ENCODE measurements at places on chromosomes 2 and 18.

- no peak for ATAC-seq
- H3K36me3 ChIP-seq = no peaks in the 10 kb centered on the region
- no peaks in the 10 kb centered on the region for H3K4me1 ChIP-seq
- no peak overlapping the region for H3K27ac ChIP-seq
Measured at GRCh38 chr2:5235701-5236100, 456.5 kb upstream of the SOX11 start.

DNA sequence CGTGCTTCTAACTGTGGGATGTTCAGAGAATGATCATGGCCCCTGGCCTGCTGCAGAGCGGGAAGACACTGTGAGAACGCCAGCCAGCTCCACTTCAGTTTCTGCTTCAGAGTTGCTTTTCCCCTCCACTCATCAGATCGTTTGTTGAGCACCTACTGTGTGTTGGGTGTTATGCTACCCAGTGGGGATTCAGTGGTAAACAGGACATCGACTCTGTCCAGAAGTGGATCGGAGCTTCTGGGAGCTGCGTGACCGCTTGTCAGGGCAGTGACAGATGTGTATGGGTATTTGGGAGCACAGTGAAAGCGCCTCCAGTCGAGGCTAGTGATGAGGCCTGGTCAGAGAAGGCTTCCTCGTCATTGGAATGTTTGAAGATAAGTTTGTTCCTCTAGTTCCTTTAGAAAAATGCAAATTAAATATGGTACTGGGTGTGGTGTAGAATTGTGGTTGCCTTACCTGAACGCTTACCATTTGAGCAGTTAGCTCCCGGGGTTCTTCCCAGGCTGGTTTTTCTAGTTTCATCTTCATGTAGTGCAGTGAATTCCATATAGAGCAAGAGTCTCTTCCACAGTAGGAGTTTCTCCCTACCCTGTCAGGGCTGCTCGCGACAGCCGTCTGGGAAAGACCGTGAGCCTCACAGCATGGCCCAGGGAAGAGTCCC is 2.8 kb downstream of the RAB12 start:
- peaks cover 17% of the 10 kb centered on the region for H3K36me3 ChIP-seq
- H3K4me3 ChIP-seq = peak overlapping the region; percentile 12
- no peaks in the 10 kb centered on the region for H3K27me3 ChIP-seq
- no peak overlapping the region for H3K27ac ChIP-seq

GRCh38 chr2:38146907-38147307 is 71.0 kb upstream of the CYP1B1 start:
- H3K4me3 ChIP-seq = no peak overlapping the region
- H3K27me3 ChIP-seq = peaks cover 6% of the 10 kb centered on the region
- peaks cover 7% of the 10 kb centered on the region for H3K4me1 ChIP-seq
- peaks cover 9% of the 10 kb centered on the region for H3K36me3 ChIP-seq
- peak; percentile 91 for ATAC-seq
- no peak overlapping the region for H3K27ac ChIP-seq

GRCh38 chr2:63741884-63742579 is 99.7 kb upstream of the UGP2 start:
- H3K27ac ChIP-seq = no peak overlapping the region
- no peaks in the 10 kb centered on the region for H3K36me3 ChIP-seq
- ATAC-seq = no peak
- H3K4me3 ChIP-seq = no peak overlapping the region
- no peaks in the 10 kb centered on the region for H3K4me1 ChIP-seq

DNA sequence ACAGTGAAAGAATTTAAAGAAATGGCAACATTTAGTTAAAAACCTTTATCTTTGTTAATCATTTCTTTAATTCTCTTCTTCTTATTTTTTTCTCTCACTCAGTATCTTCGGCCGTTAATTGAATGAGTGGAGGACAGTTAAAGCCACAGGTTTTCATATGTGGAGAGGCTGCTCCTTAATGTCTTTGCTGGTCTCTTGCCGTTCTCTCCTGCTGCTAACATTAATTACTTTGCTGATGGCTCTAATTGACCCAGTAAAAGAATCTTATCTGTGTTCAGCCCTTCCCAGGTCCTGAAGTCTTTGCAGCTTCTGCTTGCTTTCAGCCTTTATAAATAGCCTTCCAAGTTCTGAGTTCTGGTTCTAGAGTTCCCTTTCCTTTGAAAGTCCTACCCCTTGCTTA is 77.1 kb downstream of the ADAM23 start:
- H3K4me1 ChIP-seq = no peaks in the 10 kb centered on the region
- no peak for ATAC-seq
- no peaks in the 10 kb centered on the region for H3K27me3 ChIP-seq
- no peak overlapping the region for H3K27ac ChIP-seq
- H3K36me3 ChIP-seq = no peaks in the 10 kb centered on the region
- no peak overlapping the region for H3K4me3 ChIP-seq

GRCh38 chr18:41071826-41072225 is 883.2 kb upstream of the PIK3C3 start:
- H3K36me3 ChIP-seq = no peaks in the 10 kb centered on the region
- ATAC-seq = no peak

- H3K36me3 ChIP-seq = peaks cover 36% of the 10 kb centered on the region
- peaks cover 58% of the 10 kb centered on the region for H3K4me1 ChIP-seq
- peak overlapping the region; percentile 99 for H3K4me3 ChIP-seq
- ATAC-seq = peak; percentile 65
- H3K27ac ChIP-seq = peak overlapping the region; percentile 100
- H3K27me3 ChIP-seq = no peaks in the 10 kb centered on the region
Measured at GRCh38 chr18:9135912-9136314, 668 bp upstream of the ANKRD12 start.

DNA sequence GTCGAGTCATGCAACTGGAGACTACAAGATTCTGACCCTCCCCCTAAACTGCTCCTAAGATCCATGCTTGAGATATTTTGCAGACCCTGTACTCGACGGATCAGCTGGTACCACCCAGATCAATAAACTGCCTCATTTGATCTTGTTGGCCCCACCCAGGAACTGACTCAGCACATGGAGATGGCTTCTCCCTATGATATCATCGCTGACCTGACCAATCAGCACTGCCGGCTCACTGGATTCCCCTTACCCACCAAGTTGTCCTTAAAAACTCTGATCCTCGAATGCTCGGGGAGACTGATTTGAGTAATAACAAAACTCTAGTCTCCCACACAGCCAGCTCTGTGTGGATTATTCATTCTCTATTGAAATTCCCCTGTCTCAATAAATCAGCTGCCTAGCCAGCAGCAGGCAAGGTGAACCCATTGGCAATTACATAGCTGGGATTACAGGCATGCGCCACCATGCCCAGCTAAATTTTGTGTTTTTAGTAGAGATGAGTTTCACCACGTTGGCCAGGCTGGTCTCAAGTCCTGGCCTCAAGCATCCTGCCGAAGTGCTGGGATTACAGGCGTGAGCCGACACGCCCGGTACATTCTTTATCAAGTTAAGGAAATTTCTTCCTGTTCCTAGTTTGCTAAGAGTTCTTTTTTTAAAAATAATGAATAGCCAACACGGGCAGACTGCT is 43.6 kb downstream of the VPS54 start:
- no peak for ATAC-seq
- no peak overlapping the region for H3K4me3 ChIP-seq
- peaks cover 42% of the 10 kb centered on the region for H3K36me3 ChIP-seq
- no peaks in the 10 kb centered on the region for H3K27me3 ChIP-seq
- H3K27ac ChIP-seq = no peak overlapping the region

DNA sequence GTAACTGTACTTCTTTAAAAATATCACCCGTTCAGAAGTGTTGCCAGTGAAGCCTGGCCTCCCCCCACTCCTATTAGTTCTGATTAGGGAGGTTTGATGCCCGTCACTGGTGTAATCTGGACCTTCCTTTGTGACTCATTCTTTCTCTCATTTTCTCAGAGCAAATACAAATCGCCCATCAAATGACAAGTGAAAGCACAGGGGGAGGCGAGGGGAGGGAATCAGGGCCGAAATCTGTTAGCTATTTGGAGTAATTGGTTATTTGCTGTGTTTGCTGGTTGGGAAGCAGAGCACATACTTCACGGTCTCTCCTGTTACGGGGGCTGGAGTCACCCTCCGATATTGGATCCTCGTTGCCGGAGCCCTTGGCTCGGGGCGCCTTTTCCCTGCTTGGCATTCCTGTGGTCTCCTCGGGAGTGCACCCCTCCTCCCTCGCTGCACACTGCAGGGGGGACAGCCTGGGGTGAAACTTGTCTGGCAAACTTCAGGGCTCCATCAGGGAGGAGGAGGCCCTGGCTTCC is 178.1 kb downstream of the DYSF start:
- peaks cover 25% of the 10 kb centered on the region for H3K27me3 ChIP-seq
- H3K4me1 ChIP-seq = no peaks in the 10 kb centered on the region
- no peak overlapping the region for H3K27ac ChIP-seq
- H3K4me3 ChIP-seq = no peak overlapping the region
- no peak for ATAC-seq

DNA sequence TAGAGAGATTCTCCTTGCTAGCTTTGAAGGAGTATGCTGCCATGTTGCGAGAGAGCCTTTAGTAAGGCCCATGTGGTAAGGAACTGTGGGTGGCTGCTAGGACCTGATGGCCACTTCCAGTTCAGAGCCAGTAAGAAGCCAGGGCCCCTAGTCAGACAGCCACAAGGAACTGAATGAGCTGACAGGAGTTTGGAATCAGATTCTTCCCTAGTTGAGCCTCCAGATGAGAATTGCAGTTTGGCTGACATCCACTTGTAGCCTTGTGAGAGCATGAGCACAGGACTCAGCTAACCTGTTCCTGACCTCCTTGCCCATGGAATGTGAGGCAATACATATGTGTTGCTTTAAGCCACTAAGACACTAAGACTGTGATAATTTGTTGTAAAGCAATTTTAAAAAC is 1.2 kb upstream of the WDR7 start:
- no peak for ATAC-seq
- no peak overlapping the region for H3K4me3 ChIP-seq
- no peaks in the 10 kb centered on the region for H3K27me3 ChIP-seq
- H3K27ac ChIP-seq = no peak overlapping the region
- H3K36me3 ChIP-seq = peaks cover 6% of the 10 kb centered on the region

GRCh38 chr2:41622301-41622700 is 425.5 kb upstream of the PKDCC start:
- no peaks in the 10 kb centered on the region for H3K4me1 ChIP-seq
- no peak overlapping the region for H3K4me3 ChIP-seq
- no peaks in the 10 kb centered on the region for H3K36me3 ChIP-seq
- H3K27me3 ChIP-seq = peaks cover 9% of the 10 kb centered on the region
- ATAC-seq = no peak

DNA sequence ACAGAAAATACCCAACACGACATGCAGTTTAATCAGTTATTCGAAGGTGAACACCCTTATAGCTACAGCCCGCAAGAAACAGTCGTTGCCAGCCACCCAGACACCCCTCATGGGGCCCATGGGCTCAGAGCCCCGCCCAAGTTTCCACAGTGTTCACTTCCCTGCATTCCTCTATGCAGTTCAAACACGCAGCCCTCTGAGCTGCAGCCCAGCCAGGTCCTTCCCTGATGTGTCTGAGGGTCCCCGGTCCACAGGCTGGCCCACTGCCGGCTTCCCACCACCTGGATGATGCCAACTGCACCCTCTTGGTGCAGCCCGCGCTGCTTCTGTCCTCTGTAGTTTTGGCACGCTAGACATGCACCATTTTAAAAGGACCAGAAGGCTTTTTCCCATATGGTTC is 87.4 kb downstream of the ZNF516 start:
- peaks cover 12% of the 10 kb centered on the region for H3K36me3 ChIP-seq
- peaks cover 12% of the 10 kb centered on the region for H3K4me1 ChIP-seq
- H3K4me3 ChIP-seq = no peak overlapping the region
- no peak overlapping the region for H3K27ac ChIP-seq

- no peaks in the 10 kb centered on the region for H3K36me3 ChIP-seq
- ATAC-seq = no peak
- no peak overlapping the region for H3K27ac ChIP-seq
- H3K27me3 ChIP-seq = no peaks in the 10 kb centered on the region
- no peaks in the 10 kb centered on the region for H3K4me1 ChIP-seq
- H3K4me3 ChIP-seq = no peak overlapping the region
Measured at GRCh38 chr2:207244971-207245925, 79.5 kb upstream of the KLF7 start.

- no peaks in the 10 kb centered on the region for H3K27me3 ChIP-seq
- no peak overlapping the region for H3K27ac ChIP-seq
- peaks cover 14% of the 10 kb centered on the region for H3K4me1 ChIP-seq
- no peak overlapping the region for H3K4me3 ChIP-seq
- no peak for ATAC-seq
Measured at GRCh38 chr2:46487667-46488335, 8.4 kb downstream of the TMEM247 start.

DNA sequence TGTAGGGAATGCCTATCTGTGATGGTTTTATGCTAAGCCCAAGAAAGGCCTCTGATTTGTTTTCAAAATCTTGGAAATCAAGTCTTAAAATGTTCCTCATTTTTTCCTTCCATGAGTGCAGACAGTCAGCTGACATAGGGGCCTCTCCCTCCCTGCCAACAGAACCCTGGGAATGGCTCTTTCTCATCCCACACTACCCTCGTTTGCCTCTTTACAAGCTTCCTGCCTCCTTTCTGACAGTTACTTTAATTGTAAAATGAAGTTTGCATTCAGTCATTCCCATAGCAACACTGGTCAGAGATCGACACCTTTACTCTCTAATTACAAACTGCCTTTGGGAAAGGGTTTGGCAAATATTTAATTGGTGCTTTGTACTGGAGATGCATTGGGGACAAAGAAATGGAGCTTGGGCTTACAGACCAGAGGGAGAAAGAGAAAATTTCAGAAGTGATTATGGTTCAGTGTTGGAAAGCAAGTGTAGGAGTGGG is 25.4 kb downstream of the KIF5C start:
- ATAC-seq = no peak
- peaks cover 14% of the 10 kb centered on the region for H3K4me1 ChIP-seq
- H3K27ac ChIP-seq = no peak overlapping the region
- no peaks in the 10 kb centered on the region for H3K27me3 ChIP-seq
- H3K4me3 ChIP-seq = no peak overlapping the region

GRCh38 chr2:181752301-181752700 is 72.0 kb upstream of the NEUROD1 start:
- no peak overlapping the region for H3K4me3 ChIP-seq
- no peak overlapping the region for H3K27ac ChIP-seq
- ATAC-seq = no peak
- peaks cover 52% of the 10 kb centered on the region for H3K27me3 ChIP-seq
- H3K36me3 ChIP-seq = no peaks in the 10 kb centered on the region
- H3K4me1 ChIP-seq = no peaks in the 10 kb centered on the region

GRCh38 chr2:231387904-231388724 is 7.4 kb upstream of the B3GNT7 start:
- ATAC-seq = no peak
- H3K4me1 ChIP-seq = peaks cover 38% of the 10 kb centered on the region
- no peak overlapping the region for H3K4me3 ChIP-seq
- H3K36me3 ChIP-seq = peaks cover 28% of the 10 kb centered on the region

GRCh38 chr2:196249860-196250259 is 78.5 kb upstream of the STK17B start:
- peak; percentile 90 for ATAC-seq
- H3K4me3 ChIP-seq = peak overlapping the region; percentile 0
- H3K27me3 ChIP-seq = no peaks in the 10 kb centered on the region
- H3K4me1 ChIP-seq = peaks cover 64% of the 10 kb centered on the region
- peak overlapping the region; percentile 82 for H3K27ac ChIP-seq

DNA sequence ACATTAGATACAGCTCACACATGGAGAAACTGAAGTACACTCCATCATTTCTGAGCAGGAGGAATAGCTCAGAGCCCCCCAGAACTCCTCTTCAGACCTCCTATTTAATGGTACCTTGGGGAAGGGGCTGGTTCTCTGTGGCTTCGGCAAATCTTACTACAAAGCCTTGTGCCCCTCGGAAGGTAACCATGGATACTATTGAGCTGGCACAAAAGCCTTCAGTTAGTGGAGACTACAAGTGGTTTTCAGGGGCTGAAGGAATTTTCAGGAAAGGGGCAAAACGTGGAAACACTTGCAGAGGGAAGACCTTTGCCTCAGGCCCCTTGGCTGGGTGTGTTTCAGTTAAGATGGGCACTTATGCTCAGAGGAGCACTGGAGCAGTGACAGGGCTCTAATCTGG is 1.1 kb upstream of the FAM237A start:
- H3K4me1 ChIP-seq = no peaks in the 10 kb centered on the region
- H3K27ac ChIP-seq = no peak overlapping the region
- ATAC-seq = no peak
- no peaks in the 10 kb centered on the region for H3K36me3 ChIP-seq
- no peak overlapping the region for H3K4me3 ChIP-seq
- peaks cover 8% of the 10 kb centered on the region for H3K27me3 ChIP-seq

Measured in stimulated activated memory B cell treated with anti-CD40 and anti-IgM and Interleukin-4, amounts not matched to agents 10 μg/mL and 1 μg/mL and 100 μg/mL, for 72 hours (primary cell).